ENCODE measurements at places on chromosomes 12 and 14.

- DNase-seq, result no peak
These were observed at the start of gene INF2 for GRCh38 chr14:104689109-104689880. INF2 (plus strand) TSS chr14:104689618; CDS start chr14:104701366, 11,748 bp downstream.

DNA sequence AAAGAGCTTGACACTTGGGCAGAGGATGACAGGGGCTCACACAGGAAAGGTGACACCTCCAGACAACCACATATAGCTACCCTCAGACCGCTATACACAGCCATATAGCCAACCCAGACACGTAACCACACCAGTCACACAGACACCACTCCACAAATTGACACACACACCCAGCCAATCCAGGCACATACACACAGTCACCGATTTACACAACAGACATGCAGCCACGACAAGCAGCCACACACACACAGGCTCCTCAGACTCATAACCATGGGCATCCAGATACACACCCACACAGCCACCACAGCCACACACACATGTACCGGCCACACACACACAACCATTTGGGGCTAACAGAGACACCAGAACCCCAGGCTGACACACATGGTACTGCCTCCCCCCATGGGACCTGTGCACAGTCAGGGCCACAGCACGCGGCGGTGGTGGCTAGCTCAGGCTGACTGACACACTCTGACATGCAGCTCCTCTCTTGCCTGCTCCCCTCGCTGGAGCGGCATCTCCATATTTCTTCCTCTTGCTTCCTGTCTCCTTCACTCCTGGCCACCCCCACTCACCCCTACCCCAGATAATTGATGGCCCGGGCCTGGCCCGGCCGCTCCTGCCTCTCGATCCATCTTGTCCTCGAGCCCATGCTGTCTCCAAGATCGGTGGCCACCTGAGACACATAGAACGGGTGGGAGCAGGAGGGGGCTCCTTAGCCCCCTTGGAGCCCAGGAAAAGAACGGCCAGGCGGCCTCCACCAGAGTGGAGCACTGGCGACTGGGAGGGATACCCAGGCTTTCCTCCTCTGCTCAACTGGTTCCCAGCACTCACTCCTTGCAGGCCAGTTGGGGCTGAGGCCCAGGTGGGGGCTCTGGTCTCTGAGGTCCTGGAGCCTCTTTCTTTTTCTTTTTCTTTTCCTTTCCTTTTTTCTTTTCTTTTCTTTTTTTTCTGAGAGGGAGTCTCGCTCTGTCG lies 6.0 kb upstream of the SHMT2 start:
- no peak for DNase-seq

- DNase-seq, result no peak
These were observed 3.7 kb downstream of the TDG start for GRCh38 chr12:103969391-103969790.

- DNase-seq, result no peak
These were observed 17.1 kb downstream of the TRMT5 start for GRCh38 chr14:60963761-60964160.

GRCh38 chr12:32159925-32160324 lies 53.3 kb downstream of the BICD1 start:
- DNase-seq, result no peak

- DNase-seq, result no peak
These were observed 735.7 kb downstream of the BCL11B start for GRCh38 chr14:98536256-98536655.

Data from cortex of kidney (tissue), 1 donor.